Testis (tissue), 5 donors: ENCODE measurements at places on chromosomes 6 and 20. TPM values are rescaled to one million over a fixed set of nuclear protein-coding genes. Genes with fewer than 3 reads are reported as not detected.

Gene HAO1
- 0.16 TPM for total RNA-seq

Gene COL9A3
- 19.1 TPM for total RNA-seq

GRCh38 chr6:2797564-2798031 is 32.4 kb downstream of the WRNIP1 start:
- DNase-seq: no peak
- H3K36me3 ChIP-seq: no peaks in the 10 kb centered on the region
- H3K27ac ChIP-seq: no peak overlapping the region
- H3K4me3 ChIP-seq: no peak overlapping the region
- no peaks in the 10 kb centered on the region for H3K4me1 ChIP-seq

GRCh38 chr6:21277601-21278374 is 315.8 kb upstream of the SOX4 start:
- H3K36me3 ChIP-seq: no peaks in the 10 kb centered on the region
- no peak overlapping the region for H3K27ac ChIP-seq
- no peak overlapping the region for H3K4me3 ChIP-seq
- no peaks in the 10 kb centered on the region for H3K27me3 ChIP-seq

GRCh38 chr6:25874118-25874517 is at the start of gene SLC17A3:
SLC17A3 (minus strand) TSS chr6:25874243; CDS start chr6:25868387, 5,856 bp downstream.
- no peak within 1 kb of the TSS for H3K4me3 ChIP-seq
- H3K27me3 ChIP-seq: no peaks in the 10 kb centered on the region
- no peaks in the 10 kb centered on the region for H3K36me3 ChIP-seq
